Fibroblast of lung (primary cell): ENCODE measurements at places on chromosomes 11 and 22.

GRCh38 chr11:133732109-133732674 lies 113.1 kb downstream of the SPATA19 start:
- H3K4me1 ChIP-seq = no peaks in the 10 kb centered on the region
- H3K27me3 ChIP-seq = no peaks in the 10 kb centered on the region
- no peak overlapping the region for H3K27ac ChIP-seq
- no peak overlapping the region for H3K4me3 ChIP-seq
- DNase-seq = no peak

- no peaks in the 10 kb centered on the region for H3K27me3 ChIP-seq
- H3K4me1 ChIP-seq = peaks cover 2% of the 10 kb centered on the region
- H3K27ac ChIP-seq = no peak overlapping the region
- DNase-seq = peak; percentile 43
- no peaks in the 10 kb centered on the region for H3K36me3 ChIP-seq
These were observed 74.0 kb upstream of the PHF21B start for GRCh38 chr22:45083659-45084305.

GRCh38 chr22:47629791-47630655 lies 867.6 kb downstream of the TBC1D22A start:
- H3K27ac ChIP-seq = no peak overlapping the region
- no peaks in the 10 kb centered on the region for H3K36me3 ChIP-seq
- no peak for DNase-seq

GRCh38 chr11:119608781-119609180 lies 120.2 kb downstream of the NECTIN1 start:
- H3K27me3 ChIP-seq = peaks cover 7% of the 10 kb centered on the region
- H3K4me3 ChIP-seq = no peak overlapping the region

DNA sequence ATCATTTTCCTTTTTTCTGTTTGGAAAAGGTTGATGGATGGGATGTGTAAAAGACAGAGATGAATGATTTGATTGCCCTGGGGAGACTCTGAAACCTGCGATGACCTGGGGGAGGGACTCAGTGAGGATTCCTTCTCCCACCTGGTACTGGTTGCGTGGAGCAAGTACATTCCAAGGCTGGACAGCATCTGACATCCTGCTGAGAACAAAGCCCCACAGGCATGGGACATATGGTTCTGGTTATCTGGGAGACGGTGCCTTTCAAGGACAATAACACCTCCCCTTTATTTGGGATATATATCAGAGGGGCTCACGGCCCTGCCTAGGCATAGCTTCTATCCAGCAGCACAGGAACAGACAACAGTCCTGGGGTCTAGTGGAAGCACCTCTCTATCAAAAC lies 527.8 kb downstream of the METTL15 start:
- peaks cover 3% of the 10 kb centered on the region for H3K4me1 ChIP-seq
- no peak overlapping the region for H3K27ac ChIP-seq
- no peaks in the 10 kb centered on the region for H3K27me3 ChIP-seq
- H3K4me3 ChIP-seq = no peak overlapping the region

GRCh38 chr11:108790501-108791299 lies 125.8 kb downstream of the DDX10 start:
- H3K4me3 ChIP-seq = no peak overlapping the region
- no peaks in the 10 kb centered on the region for H3K36me3 ChIP-seq
- DNase-seq = no peak
- no peaks in the 10 kb centered on the region for H3K4me1 ChIP-seq
- H3K27ac ChIP-seq = no peak overlapping the region
- H3K27me3 ChIP-seq = no peaks in the 10 kb centered on the region

- H3K27ac ChIP-seq = no peak overlapping the region
- no peaks in the 10 kb centered on the region for H3K36me3 ChIP-seq
- no peaks in the 10 kb centered on the region for H3K27me3 ChIP-seq
- DNase-seq = no peak
- H3K4me3 ChIP-seq = no peak overlapping the region
- no peaks in the 10 kb centered on the region for H3K4me1 ChIP-seq
These were observed 55.6 kb downstream of the MPPED1 start for GRCh38 chr22:43467216-43467940.

DNA sequence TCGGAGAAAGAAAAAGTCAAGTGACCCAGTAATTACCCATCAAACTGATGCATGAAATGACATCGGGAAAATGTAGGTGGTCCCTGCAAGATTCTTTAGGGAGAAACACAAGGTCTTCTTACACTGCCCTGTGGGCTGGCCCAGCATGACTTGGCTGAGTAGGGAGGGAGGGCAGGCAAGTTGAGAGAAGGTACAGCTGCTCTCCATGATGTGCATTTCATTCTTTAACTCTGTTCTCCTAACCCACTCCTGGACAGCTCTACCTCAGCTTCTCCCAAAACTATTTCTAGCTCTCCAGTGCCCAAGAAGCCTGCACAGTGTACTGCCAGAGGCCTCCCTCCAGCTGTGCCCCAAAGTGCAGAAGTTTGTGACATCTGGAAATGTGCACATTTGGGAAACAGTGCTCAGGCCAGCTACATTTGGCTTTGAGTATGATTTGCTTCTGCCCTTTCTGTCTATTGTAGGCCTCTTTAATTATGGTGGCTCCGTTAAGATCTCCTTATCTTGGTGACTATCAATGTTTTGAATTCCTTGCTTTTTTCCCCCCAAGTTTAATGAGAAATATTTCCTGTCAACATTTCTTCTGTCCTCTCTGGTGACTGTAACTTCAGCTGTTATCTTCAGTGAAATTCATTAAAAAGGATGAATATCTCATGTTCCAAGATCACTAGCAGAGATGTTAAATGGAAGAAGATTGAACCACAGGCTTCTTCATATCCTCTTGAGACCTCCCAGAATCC lies 26.7 kb upstream of the PRSS23 start:
- H3K27ac ChIP-seq = no peak overlapping the region
- no peak for DNase-seq
- no peaks in the 10 kb centered on the region for H3K36me3 ChIP-seq
- no peak overlapping the region for H3K4me3 ChIP-seq
- no peaks in the 10 kb centered on the region for H3K27me3 ChIP-seq

DNA sequence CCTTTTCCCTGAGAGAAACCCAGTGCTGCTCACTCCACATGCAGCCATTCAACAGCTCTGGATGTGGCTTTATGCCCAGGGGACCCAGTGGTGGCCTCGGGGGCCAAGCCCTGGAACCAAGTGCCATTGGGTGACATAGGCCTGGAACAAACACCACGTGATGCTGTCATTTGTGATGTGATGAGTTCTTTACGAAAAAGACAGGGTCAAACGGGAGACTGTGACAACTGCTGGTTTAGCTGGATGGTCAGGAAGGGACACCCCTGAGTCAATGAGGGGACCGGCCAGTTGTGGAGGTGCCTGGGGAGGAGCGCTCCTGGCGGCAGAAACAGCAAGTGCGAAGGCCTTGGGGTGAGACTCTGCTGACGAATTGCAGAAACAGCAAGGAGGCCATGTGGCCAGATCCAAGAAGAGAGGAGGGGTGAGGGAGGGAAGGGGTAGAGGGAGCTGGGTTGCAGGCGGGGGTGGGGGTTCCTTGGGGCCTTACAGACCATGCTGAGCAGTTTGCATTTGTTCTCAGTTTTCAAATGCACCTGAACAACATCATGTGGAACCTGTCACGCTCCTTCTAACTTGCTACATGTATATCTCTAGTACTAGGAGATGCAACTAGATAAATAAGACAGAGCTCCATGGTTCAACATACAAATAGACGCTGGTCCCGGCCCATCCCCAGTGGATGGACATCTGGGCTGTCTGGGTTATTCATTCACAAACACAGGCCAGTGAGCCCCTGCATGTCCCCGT lies 56.1 kb downstream of the IGLL5 start:
- no peak overlapping the region for H3K27ac ChIP-seq
- H3K4me1 ChIP-seq = no peaks in the 10 kb centered on the region
- no peaks in the 10 kb centered on the region for H3K27me3 ChIP-seq
- no peak for DNase-seq
- no peak overlapping the region for H3K4me3 ChIP-seq
